ENCODE measurements at places on chromosomes 3 and 15.

DNA sequence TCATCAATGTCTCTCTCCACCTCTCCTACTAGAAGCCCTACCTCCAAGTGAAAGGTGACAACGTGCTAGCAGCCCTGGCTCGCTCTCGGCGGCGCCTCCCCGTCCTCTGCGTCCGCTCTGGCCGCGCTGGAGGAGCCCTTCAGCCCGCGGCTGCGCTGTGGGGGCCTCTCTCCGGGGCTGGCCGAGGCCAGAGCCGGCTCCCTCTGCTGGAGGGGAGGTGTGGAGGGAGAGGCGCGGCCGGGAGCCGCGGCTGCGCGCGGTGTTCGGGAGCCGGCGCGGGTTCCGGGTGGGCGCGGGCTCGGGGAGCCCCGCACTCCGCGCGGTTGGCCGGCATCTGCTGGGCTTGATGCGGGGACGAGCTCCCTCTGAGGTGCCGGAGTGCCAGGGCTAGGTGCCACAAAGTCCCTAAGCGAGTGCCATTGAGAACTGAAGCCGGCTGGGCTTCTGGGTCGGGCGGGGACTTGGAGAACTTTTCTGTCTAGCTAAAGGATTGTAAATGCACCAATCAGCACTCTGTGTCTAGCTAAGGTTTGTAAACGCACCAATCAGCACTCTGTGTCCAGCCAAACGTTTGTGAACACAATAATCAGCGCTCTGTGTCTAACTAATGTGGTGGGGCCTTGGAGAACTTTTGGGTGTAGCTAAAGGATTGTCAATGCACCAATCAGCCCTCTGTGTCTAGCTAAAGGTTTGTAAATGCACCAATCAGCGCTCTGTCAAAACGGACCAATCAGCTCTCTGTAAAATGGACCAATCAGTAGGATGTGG is 84.8 kb upstream of the ARRDC4 start:
- DNase-seq = no peak

GRCh38 chr3:159783780-159784742 is 204.6 kb upstream of the IL12A start:
- DNase-seq = no peak

DNA sequence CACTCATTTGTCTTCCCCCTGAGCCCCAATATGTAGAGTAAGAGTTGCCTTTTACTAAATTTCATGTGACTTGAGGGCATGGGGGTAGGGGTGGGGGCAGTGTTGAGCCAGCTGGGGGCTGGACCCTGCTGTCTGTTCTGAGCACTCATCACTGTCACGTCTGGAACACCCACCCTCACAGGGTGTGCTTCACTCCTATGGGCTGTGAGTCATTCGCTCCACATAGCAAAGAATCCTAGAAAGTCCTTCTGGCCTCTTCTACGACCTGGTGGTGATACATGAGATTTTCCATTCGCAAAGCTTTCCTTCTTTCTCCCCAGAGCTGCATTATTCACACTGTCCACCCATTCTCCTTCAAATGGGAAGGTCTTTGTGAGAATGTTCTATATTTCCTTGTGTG is 43.6 kb upstream of the MGLL start:
- no peak for DNase-seq

DNA sequence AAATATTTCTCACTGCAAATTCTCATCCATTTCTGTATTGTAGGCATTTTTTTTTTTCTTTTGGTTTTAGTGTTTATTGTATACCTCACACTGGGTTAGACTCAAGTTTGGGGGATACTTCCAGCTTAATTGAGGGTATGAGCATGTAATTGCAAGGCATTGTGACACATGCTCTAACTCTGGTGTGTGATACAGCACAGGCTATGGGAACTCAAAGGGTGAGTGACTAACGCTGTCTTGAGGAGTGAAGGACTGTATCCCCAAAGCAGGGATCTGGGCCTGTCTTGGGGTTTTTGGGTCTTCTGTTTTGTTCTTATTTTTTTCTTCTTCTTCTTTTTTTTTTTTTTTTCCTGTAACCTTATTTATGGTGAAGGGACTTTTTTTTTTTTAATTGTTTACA is 26.9 kb downstream of the MAP2K1 start:
- DNase-seq = no peak

DNA sequence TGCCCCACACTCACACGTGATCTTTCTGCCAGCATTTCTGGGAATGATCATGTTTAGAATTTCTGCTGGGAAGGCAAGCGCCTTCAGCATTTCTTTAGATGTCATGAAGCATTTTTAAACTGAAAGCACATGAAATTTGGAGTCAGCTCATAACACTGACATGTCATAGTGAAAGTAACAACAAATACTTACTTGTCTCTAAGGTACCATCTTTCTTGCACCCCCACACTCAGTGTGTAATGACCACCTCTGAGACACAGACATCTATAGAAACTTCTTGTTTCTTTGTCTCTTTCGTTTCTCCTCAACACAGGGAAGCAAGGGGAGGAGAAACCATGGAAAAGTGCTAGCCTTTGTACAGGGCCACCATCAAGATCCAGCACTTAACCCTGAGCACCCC is 171.7 kb downstream of the RORA start:
- DNase-seq = no peak

- no peak for DNase-seq
Measured at GRCh38 chr3:97778152-97778551, 13.6 kb downstream of the ARL6 start.

DNA sequence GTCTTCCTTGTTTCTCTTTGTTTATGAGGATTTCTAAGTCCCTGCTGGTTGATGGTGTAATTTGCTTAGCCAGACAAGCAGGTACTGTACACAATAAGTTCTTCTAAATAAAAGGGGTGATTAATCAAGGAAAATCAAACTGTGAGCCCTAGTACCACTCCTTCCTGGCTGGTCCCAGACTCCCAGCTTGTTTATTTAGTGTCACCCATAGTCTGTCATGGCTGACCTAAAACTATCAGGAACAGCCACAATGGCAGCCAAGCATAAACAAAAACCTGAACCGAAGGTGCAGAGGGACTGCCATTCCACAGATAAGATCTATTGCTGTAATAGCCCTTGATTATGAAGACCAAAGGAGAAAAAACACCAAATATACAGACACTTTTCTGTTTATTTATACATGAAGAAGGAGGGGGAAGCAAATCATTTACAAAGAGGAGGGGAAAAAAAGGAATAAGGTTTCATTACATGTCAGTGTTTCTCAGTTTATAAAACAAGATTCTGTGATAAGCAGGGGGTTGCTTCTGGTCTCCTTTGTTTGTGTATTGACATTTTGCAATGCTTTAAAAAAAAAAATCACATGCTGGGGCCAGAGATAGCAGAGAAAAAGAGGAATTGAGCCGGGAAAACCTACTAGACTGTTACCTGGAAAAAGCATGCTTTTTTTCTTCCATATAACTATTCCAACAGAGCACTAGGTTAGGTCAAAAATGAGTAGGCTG is 182.4 kb upstream of the DPH6 start:
- no peak for DNase-seq

- DNase-seq = no peak
Measured at GRCh38 chr15:92163641-92164040, 230.0 kb upstream of the ST8SIA2 start.

- no peak for DNase-seq
Measured at GRCh38 chr3:139440639-139441556, 35.4 kb downstream of the RBP2 start.

GRCh38 chr3:47571391-47572175 is 7.1 kb downstream of the CSPG5 start:
- no peak for DNase-seq

DNA sequence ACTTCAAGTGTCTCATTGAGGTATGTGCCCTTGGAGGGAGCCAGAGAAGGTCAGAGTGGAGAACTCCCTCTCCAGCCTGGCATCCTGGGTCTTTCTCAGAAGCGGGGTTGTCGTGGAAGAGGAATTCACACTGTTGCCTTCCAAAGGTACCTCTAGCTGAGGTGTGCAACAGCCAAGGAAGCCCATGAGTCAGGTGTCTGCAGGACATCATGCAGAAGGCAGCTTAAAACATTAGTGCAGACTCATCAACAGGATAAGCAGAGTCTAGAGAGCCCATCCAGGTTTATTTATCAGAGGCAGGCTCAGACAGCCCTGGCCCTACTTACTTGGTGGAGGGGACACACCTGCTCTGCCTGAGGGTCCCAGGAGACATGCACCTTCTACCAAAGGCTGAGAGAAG is 95.6 kb upstream of the TPM1 start:
- DNase-seq = no peak

GRCh38 chr3:43364926-43365325 is 78.6 kb downstream of the SNRK start:
- no peak for DNase-seq

DNA sequence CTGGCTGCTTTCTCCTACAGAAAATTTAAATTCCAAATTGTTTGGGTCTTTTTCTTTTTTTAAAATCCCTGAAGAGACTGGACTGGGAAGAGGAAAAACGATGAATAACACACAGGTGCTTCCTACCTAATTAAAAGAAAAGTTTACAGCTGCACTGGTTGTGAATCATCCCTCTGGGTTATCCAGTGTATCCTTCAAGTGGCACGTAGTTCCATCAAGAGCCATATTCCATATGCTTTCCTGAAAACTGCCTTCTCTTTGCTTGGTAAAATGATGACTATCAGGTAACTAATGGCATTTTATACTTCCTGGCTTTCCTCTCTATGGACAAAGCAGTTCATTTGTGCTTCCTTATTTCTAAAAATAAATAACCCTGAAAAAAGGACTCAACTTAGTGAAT is 123.2 kb downstream of the MAGI1 start:
- DNase-seq = no peak

DNA sequence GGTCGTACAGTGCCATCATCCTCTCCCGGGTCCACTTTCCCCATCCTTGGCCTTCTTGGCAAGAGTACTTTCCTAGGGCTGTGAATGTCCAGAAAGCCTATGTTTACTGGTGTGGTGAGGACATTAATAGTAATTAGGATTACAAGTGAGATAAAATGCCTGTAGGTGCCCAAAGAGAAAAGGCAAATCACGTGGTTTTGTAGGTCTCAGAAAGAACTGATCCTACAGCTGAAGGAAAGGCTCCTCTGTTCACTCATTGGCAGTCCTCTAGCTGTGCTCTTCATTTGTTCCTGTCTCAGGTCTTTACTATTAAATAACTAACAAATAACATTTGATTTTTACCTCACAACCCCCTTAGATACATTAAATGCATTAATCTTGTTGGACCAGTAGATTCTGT is 220.1 kb upstream of the CBLB start:
- DNase-seq = no peak

DNA sequence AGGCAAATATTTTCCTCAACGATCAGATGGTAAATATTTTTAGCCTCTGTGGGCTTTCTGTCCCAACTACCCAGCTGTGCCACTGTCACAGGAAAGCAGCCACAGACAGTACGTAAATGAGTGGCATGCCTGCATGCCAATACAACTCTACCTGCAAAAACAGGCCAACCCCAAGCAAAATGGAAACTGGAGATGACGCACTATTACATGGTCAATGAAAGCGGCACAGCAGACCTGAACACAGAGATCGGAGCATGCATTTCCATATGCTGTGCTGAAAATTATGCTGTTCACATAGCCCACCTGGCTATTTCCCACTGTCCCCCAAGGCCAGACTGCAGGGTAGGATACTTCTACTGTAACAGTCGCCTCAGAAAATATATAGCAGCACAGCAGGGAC is 57.8 kb downstream of the HERC2 start:
- DNase-seq = no peak

- no peak for DNase-seq
Measured at GRCh38 chr3:105334138-105334882, 32.4 kb upstream of the ALCAM start.

GRCh38 chr15:58538225-58538727 is 106.5 kb downstream of the LIPC start:
- DNase-seq = no peak

DNA sequence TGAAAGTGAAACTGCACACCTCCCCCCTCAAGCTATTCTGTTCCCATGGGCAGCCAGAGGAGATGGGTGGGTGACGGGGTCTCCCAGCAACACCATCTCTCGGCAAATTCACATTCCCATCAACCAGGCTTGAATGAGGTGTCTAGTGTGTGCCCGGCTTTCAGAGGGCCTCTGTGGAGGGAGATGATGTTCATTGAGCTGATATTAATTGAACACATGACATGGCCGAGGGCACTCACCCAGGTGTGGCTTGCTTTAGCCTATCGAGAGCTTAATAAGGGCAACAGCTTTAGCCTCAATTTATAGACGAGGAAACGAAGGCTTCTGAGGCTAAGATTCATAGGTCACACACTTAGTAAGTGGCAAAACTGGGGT is 288.0 kb downstream of the UACA start:
- DNase-seq = no peak

DNA sequence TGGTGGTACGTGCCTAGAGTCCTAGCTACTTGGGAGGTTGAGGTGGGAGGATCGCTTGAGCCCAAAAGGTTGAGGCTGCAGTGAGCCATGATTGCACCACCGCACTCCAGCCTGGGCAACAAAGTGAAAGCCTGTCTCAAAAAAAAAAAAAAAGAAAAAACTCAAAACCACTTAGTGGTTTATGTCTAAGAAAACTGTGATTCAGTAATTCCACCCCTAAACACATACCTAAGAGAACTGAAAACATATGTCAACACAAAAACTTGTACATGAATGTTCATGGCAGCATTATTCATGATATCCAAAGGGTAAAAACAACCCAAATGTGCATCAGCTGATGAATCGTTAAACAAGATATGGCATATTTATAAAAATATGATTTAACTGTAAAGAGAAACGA is 14.3 kb downstream of the SPG21 start:
- DNase-seq = no peak

GRCh38 chr3:123782488-123782887 is 101.6 kb downstream of the MYLK start:
- no peak for DNase-seq

GRCh38 chr3:23546181-23546580 is 259.6 kb upstream of the UBE2E1 start:
- DNase-seq = no peak

- DNase-seq = no peak
Measured at GRCh38 chr3:8900869-8901268, 62.4 kb downstream of the RAD18 start.

DNA sequence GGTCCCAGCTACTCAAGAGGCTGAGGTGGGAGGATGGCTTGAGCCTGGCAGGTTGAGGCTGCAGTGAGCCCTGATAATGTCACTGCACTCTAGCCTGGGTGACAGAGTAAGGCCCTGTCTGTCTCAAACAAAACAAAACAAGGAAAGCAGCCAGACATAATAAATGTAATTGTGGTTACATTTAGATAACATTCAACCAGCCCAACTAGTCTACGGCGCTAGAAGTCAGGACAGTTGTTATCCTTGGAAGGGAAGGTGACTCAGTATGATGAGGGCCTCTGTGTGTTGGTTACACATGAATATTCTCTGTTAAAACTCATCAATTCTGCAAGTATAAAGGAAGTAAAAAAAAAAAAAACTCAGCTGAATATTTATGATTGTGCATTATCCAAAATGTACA is 27.0 kb upstream of the CSPG5 start:
- no peak for DNase-seq

All from central memory CD8-positive, alpha-beta T cell (primary cell).